ENCODE measurements at places on chromosomes 5 and 9.

DNA sequence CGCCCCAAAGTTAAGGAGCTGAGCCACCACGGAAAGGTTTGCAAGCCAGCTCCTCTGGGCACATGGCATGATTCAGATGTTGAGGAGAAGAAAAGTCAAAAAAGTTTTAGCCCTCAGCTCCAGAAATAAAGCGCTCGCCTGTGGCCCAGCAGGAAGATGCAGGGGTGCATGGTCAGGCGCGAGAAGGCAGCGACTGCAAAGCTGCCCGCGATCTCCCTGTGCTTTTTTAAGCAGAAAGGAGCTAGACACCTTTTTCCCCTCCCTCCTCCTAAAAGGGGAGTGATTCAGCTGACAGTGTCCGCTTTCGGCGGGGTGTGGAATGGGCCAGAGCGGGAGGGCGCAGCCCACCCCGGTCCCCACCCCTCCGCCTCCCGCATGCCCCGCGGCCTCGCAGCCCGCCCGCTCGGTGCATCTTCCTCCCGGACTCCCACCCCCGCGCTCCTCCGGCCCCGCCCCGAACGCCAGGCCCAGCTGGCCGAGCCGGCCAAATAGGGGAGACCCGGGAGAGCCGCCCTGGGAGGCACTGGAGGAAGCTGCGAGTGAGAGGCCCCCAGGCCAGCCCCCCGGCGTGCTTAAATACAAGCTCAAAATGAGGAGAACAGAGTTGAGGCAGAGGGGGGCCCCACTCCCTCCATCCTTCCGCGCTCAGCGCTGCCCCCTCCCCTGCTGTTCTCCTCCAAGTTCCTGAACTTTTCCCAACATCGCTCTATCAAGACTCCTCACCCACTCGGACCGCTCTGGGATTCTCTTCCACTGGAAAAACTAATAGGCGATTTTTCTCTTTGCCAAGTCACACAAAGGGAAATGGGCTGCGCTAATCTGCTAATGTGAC, at the start of gene ADAMTS12:
ADAMTS12 (minus strand) TSS at position 203 of the 832 bp plus-strand sequence; CDS start at position 69, 134 bp downstream.
- no peak for DNase-seq

DNA sequence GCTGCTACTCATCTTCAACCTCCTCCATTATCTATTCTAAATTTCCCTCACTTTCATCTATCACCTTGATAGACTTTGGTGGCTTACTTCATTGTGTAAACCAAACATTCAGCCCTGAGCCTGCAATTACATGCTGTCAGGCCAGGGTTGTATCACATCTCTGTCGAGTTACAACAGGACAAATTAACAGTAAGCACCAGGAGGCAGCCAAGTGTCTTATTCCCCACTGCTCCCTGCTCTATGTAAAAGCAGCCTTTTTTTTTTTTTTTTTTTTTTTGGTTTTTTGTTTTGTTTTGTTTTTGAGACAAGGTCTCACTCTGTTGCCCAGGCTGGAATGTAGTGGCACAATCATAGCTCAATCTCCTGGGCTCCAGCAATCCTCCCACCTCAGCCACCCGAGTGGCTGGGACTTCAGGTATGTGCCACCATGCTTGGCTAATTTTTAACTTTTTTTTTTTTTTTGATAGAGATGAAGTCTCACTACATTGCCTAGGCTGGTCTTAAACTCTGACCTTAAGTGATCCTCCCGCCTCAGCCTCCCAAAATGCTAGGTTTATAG, 15.2 kb upstream of the ZCCHC9 start:
- no peak for DNase-seq

DNA sequence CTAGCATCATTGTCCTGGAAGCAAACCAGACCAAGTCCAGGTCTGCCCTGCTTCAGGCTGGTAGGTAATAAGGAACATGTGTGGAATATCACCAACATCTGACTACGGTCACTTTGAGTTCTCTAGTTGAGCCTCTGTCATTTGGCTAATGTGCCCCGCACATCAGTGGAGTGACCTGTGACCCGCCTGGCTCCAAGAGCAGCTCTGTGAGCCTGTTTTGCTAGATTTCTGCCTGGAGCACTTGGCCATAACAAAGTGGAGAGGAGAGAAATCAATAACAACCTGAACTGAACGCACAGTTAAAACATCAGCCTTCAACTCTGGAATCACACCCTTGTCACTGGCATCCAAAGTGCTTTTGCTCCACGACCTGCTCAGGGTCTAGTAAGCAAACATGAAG, 115.7 kb downstream of the PPP2R2B start:
- DNase-seq, result no peak

DNA sequence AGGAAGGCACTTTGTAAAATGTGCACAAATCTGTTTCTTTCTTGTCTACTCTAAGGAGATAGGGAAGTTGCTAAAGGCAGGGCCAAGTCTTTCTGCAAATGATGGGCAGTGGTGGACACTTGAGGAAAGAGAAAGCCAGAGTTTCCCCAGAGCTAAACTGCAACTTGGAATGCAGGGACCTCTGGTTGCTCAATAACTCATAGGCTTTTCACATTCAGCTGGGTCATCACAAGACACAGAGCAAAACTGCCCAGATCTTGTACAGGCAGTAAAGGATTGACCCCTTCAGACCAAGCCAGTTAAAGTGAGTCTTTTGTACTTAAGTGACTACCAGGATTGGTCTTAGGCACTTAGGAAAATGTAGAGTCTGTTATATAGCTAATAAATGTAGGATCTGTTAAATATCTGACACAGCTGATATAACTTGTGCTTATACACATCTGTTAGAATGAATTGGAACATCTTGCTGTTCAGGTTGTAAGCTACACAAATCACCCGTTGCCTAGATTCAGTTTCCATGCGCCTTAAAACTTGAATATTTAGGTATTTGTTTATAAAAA, 13.5 kb upstream of the AGXT2 start:
- DNase-seq, result no peak

DNA sequence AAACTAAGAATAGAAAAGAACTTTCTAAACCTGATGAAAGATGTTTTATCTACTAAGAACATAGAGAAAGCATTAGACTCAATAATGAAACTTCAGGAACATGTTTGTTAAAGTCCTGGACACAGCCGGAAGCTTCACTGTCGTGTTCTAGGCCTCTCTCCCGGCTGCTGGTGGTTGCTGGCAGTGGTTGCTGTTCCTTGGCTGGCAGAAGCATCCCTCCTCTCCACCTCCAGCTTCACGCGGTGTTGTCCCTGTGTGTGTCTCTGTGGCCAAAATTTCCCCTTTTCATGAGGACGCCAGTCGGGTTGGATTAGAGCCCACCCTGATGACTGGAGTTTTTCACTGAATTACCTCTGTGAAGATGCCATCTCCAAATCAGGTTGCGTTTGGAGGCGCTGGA, 6.5 kb upstream of the MED10 start:
- DNase-seq, result no peak

DNA sequence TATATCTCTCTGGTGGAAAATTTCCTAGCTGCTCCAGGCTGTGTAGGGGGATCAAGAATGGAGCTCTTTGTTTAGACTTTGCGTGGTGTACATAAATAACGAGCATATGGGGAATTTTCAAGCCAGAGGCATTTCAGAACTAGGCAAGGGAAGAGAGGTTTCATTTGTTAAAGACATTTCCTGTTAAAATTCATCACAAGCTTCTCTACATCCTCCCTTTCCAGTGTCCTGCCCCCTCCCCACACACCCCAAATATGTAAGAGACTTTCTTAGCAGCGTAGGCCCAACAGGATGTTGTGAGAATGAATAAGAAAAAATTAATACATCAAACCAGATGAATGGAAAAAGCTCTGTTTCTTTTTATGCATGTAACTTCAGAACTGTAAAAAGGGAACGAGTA, 150.3 kb downstream of the GPBP1 start:
- DNase-seq, result no peak

DNA sequence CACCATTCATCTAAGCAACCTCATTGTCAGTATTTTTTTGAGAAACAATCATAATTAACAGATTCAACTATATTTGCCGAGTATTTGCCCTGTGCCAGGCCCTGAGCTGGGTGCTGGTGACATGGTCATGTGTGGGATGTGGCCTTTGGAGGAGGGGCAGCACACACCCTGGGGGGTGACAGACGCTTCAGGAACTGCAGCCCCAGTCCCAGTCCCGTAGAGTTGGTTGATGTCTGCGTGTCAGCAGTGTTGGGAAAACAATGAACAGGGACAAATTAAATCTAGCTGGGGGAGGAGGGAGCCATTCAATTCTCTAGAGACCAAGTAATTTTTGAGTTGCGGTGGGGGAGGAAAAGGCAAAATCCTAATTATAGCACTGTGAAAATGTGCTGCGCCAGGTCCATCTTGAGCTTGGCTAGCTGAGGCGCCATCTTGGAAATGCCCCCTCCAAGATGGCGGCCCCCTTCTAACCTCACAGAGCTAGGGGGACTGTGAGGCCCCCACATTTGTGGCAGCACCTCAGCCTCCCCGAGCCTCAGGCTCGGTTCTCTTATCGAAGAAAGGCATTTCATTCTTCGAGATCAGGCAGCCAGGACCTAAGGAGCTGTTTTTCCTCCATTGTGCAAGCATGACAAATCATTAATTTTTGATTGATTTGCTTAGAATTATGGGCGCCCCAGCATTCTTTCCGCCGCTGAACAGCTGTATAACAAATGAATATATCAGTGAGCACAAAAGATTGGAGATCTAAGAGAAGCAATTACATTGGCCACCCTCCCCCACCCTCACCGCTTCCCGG, 87.8 kb downstream of the ZNF618 start:
- no peak for DNase-seq

DNA sequence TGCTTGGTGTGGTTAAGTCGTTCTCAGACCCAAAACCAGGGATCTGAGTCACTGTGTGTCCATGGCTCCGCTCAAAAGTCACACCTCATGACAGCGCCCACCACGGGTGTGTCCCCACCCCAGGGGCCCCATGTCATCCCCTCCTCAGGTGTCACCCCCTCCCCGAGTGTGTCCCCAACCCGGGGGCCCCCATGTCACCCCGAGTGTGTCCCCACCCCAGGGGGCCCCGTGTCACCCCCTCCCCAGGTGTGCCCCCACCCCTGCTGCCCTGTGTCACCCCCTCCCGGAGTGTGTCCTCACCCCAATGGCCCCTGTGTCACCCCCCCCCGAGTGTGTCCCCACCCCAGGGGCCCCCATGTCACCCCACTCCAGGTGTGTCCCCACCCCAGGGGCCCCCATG, 5.1 kb downstream of the LRRC14B start:
- DNase-seq, result no peak

GRCh38 chr9:76453785-76454184, 5.2 kb upstream of the GCNT1 start:
- no peak for DNase-seq

DNA sequence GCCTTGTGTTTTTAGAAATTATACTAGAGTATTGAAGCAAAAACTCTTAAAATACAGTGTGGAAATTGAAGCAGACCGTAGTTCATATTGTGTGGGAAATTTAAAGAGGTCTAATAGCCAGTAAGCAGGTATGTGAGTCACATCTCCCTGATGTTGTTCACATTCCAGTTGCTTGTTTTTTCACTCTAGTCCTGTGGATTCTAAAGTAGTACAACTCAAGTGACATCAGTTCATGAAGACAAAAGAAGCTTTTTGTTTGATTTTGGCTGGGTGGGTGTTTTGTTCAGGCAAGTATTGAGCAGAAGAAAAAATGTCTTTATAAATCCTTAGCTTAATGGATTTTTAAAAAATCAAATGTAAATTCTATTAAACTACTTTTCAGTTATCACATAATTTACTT, 216.2 kb downstream of the MAN2A1 start:
- DNase-seq, result no peak

GRCh38 chr5:163310997-163311396, 126.4 kb upstream of the CCNG1 start:
- no peak for DNase-seq

GRCh38 chr9:98479449-98479848, 224.0 kb upstream of the TBC1D2 start:
- no peak for DNase-seq

GRCh38 chr5:140925806-140926442, at the start of gene PCDHAC1:
Gene PCDHAC1, plus strand, starts transcription at chr5:140926299. Its CDS starts 594 bp downstream, at chr5:140926893.
- DNase-seq, result no peak

- no peak for DNase-seq
Observed at GRCh38 chr5:36842087-36842486, 34.5 kb upstream of the NIPBL start.

DNA sequence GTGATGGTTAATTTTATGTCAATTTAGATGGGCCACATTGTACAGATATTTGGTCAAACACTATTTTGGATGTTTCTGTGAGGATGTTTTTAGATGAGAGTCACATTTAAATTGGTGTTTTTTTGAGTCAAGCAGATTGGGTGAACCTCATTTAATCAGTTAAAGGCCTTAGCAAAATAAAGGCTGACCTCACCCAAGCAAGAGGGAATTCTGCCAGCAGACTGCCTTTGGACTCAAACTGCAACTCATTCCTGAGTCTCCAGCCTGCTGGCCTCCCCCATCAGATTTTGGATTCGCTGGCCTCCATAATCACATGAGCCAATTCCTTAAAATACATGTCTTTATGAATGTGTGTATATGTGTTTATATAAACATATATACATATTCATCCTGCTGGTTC, 282.7 kb upstream of the POU5F2 start:
- no peak for DNase-seq

- DNase-seq, result no peak
Observed at GRCh38 chr5:150148117-150148927, 7.3 kb downstream of the PDGFRB start.

DNA sequence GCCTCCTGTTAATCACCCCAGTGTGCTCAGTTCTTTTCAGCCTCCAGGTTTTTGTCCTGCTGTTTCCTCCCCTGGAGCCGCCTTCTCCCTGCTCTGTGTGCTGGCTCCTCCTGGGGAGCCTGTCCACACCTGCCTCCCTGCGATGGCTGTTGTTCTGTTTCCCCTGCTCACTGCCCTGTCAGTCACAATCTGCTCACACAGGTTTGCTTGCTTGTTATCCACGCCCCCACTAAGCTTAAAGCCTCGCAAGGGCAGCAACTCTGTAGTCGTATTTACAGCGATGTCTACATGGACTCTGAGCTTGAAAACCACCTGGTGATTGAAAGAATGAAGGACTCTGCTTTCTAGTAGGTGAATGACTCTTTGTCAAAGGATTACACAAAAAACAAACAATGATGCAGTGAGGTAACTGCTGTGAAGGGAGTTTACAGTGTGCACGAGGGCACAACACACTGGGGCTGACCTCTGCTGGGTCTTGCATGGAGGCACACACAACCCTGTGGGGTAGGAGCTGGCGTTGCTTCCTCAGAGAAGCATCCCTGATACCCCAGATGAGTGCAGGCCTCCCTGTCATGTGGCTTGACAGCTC, 39.6 kb upstream of the TEX48 start:
- no peak for DNase-seq

- no peak for DNase-seq
Observed at GRCh38 chr5:172597755-172598155, 43.3 kb upstream of the NEURL1B start.
